HT1080 (cell line): ENCODE measurements at places on chromosomes 6 and 20. TPM values are rescaled to one million over a fixed set of nuclear protein-coding genes. Genes with fewer than 3 reads are reported as not detected.

The SLC22A16 gene
- total RNA-seq = not detected in 2 replicates

- no peak for DNase-seq
Measured at GRCh38 chr6:112717401-112717800, 370.3 kb downstream of the RFPL4B start.

The RUNX2 gene
- total RNA-seq = 2.6 and 4.1 TPM in 2 replicates

DNA sequence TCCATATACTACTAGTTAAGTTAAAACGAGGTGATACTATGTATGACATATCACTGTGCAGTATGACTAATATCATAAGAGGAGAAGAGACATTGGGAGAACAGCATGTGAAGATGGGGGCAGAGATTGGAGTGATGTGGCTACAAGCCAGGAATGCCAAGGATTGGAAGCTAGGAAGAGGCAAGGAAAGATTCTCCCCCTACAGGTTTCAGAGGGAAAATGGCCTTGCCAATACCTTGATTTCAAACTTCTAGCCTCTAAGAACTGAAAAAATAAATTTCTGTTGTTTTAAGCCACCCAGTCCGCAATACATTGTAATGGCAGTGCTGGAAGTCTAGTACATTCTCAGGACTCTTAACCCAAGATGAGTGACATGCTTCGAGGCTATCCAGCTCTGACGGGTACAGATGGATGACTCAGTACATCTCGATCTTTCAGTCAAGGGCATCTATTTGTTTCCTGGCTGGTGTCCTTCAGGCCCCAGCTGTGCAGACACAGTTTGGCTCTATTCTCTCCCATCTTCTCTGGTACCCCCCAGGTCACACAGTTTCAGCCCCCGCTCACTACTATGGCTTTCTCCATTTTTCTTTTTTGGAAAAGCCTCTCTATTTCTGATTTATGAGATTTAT lies 55.5 kb upstream of the THEMIS start:
- peak; percentile 65 for DNase-seq
